ENCODE measurements at places on chromosomes 6 and 20.
A peak's percentile ranks its signal among the peaks of the same experiment; 100 is the strongest.

DNA sequence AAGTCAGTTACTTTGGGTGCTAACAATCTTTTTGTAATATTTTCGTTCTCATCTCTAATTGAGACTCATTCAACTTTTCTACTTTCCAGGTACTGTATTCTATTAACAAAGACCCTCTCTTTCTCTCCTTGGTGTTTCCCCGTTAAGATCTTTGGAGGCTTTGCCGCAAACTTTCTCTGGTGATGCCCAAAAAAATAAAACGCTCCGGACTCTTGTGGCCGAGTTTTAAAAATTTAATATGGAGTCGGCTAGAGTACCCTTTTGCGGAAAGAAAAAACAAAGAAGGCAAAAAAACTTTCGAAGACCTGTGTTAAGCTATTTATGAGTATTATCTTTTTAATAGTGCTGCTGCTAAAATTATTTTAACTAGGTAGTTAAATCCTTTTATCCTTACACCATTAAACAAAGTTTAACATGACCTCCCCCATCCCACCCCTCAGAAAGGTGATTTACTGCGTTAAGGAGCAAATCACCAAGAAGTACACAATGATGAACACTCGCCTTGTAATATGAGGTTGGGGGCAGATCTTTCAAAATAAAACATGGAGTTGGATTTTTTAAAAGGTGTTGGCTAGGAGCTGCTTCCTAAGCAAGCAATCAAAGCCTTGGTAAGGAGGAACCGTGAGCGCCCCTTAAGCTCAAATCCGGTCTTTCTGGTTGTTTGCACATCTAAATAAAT lies 10.0 kb downstream of the SIM1 start:
- DNase-seq: no peak

DNA sequence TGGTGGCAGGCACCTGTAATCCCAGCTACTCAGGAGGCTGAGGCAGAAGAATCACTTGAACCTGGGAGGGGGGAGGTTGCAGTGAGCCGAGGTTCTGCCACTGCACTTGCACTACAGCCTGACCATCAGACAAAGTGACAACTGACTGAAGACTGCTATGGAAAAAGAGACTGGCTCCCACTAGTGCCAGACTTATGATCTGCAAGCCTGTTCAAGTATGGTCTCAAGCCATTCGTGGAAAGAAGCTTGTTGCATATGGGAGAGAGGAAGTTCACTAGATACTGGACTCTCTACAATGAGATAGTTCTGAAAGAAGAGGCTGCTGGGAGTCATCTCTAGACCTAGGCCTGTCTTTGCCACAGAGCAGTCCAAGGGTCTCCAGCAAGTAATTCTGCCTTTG lies 26.7 kb downstream of the MDN1 start:
- DNase-seq: no peak

DNA sequence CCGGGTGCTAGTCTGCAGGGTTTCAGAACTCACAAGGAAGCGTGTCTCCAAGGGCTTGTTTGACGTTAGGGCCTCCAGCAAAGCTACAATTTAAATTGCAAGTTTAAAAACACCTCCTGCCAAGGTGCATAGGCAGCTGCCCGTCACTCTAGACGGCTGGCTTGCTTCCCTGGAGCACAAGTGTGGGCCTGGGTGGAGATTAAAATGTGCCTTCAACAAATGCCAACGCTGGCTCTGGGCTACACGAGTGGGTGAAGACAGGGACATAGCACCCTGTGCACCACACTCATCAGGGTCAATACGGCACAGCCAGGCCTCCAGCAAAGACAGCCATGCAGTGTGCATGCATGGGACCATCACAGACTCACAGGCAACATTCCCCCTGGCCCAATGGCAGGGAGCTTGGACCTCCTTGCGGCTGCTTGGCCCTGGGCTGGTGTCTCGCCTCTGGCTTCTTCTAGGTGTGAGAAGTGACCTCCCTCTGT lies 48.4 kb upstream of the FRMD1 start:
- DNase-seq: no peak

DNA sequence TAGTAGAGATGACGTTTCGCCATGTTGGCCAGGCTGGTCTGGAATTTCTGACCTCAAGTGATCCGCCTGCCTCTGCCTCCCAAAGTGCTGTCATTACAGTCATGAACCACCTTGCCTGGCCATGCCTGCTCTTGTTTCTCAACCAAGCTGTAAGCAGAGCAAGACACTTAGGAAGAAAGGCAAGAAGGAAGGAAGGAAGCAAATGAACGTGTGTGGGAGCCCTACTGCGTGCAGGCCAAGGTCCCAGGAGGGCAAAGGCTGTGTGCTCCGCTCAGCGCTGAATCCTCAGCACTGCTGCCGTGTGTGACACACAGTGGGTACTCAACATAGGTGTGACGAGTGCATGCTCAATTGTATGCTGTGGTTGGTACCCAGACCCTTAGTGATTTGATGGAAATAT lies 47.4 kb downstream of the SULF2 start:
- DNase-seq: no peak

DNA sequence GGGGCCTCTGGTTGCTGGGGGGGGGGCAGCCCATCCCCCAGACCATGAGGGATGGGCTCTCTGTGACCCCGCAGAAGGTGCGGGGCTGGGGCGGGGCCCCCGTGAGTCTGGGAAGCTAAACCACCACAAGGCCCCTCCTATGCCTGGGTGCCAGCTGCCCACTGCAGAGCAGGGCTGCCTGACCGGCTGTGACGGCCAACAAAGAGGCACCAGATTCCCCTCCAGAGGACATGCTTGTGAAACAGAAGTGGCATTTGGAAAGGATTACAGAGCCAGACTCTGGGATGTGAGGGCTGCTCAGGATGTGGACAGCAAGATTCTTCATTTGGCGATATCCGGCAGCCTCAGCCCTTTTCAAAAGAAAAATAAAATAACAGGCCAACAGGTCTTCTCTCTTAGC lies 16.5 kb upstream of the NTSR1 start:
- DNase-seq: no peak

GRCh38 chr6:152828431-152828830 lies 77.8 kb downstream of the VIP start:
- DNase-seq: no peak

DNA sequence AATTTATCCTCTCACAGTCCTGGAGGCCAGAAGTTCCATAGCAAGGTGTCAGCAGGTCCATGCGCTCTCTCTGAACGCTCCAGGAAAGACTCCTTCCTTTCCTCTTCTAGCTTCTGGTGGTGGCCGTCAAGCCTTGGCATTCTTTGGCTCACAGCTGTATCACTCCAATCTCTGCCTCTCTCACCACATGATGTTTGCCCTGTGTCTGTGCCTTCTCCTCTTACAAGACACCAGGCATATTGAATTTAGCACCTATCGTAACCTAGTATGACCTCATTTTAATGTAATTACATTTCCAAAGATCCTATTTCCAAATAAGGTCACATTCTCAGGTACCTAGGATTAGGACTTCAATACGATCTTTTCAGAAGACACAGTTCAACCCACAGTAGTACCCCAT lies 428.5 kb downstream of the CD83 start:
- no peak for DNase-seq

DNA sequence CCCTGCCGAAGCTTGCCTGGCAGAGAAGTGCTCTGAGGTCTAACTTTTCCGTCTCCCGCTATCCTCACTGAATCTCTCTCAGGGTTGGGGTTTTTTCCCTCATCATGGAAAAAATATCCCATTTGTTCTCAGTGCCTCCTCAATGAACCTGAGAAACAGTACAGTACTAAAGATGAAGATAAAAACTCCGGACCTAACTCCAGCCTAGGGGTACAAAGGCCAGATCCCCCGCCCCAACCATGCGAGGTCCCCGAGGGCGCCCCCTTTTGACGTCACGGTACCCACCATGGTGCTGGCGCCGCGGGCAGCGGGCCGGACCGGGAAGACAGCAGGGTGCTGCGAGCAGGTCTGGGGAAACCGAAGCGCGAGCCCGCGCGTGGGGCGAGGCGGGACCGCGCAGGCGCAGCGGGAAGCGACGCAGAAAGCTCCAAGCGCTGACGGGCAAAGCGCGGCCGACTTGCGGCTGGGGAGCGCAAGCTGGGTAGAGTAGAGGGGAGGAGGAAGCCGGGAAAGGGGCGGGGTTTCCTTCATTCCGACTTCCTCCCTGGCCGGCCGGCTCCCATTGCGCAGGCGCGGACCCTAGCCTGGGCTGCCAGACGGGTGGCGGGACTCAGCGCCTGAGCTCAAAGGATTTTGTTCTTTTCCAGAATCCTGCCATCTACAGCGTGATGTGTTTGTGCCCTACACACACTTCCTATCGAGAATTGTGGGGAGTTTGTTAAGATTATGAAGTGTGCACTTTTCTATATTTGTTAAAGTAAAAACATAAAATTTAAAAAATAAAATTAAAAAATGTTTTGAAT lies at the start of gene LSM2:
LSM2 (minus strand) TSS at position 497 of the 803 bp plus-strand sequence; CDS start at position 288, 209 bp downstream.
- DNase-seq: peak; percentile 74

DNA sequence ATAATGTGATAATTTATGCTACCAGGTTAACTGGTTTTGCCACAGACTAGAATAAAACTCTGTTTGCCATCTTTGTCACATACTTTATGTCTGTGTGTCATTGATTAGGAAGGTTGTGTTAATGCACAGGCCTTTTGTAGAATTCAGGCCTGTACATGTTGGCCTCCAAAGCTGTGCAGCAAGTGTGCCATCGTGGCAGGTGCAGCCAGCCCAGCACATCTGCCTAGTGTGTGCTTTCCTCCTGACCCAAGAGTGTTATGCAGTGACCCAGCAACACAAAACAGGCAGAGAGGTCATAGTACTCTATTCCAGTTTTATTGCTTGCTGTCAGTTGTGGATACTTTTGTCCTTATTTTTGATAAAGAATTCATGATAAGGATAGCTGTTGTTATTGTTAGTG lies 3.7 kb downstream of the MAP3K4 start:
- no peak for DNase-seq

- DNase-seq: no peak
These were observed 49.9 kb upstream of the MAFB start for GRCh38 chr20:40738976-40739375.

DNA sequence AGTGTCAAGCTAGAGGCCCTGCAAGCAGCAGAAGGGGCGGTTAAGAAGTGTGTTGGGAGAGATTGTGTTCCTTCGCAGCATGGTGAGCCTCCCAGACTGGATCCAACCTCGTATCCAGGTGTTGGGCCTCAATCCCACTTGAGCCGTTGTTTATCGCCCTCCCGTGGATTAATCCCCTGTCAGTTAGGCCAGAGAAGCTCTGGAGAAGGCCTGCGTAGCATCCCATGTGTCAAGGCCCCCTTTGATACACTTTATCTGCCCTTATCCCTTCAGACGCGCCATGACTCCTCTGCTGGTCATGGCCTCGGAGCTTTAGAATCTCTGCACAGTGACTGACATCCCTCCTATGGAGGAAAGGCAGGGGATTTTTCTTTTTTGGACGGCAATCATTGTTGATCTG lies 181.0 kb downstream of the ZFP64 start:
- no peak for DNase-seq

DNA sequence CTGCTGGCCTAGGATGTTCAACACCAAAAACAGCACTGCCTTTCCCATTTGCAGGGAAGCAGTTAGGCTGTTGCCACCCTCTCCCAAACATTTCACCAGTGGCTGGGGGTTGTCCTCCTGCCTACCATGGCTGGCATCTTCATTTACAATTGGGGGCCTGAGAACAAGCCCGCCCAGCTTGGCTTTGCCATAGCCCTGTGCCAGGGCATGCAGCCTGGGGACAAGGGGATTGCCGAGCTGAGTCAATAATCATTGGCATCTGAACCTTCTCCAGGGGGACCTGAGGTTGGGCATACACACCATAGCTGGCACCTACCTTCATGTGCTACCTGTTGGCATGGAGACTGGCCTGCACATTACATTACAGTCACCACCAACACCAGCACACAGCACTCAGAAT lies 345.1 kb downstream of the KHDRBS2 start:
- no peak for DNase-seq

DNA sequence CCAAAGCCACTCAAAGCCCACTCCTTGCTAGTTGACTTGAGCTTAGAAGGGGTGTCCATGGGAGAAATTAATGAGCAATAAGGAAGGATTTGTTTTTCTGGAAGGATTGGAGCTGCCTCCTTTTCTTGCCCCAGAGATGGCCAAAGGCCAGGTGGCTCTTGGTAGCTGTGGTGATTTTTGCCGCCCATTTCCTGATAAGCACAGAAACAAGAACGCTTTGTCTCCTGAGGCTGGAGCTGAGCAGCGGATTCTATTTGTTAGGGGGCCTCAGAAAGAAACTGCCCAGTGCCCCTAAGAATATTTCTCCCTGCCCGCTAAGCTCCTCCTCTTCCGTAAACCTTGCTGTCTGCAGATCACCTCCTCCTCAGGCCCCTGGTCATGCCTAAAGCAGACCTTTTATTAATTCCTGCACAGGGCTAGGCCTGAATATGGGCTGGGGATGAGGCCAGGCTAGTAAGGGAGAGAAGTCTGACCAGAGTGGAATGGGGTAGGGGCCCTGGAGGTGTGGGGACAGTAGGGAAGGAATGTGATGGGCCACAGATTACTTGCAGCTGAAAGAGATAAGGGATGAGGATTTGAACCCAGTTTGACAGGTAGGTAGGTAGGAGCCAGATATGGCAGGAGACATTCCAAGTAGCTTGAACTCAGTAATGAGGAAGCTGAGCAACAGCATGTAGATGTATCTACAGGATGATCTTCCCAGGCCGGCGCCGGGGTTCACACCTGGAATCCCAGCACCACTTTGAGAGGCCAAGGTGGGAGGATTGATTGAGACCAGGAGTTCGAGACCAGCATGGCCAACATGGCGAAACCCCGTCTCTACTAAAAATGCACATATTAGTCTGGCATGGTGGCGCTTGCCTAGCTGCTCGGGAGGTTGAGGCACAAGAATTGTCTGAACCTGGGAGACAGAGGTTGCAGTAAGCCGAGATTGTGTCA lies 71.2 kb upstream of the NAA20 start:
- no peak for DNase-seq

DNA sequence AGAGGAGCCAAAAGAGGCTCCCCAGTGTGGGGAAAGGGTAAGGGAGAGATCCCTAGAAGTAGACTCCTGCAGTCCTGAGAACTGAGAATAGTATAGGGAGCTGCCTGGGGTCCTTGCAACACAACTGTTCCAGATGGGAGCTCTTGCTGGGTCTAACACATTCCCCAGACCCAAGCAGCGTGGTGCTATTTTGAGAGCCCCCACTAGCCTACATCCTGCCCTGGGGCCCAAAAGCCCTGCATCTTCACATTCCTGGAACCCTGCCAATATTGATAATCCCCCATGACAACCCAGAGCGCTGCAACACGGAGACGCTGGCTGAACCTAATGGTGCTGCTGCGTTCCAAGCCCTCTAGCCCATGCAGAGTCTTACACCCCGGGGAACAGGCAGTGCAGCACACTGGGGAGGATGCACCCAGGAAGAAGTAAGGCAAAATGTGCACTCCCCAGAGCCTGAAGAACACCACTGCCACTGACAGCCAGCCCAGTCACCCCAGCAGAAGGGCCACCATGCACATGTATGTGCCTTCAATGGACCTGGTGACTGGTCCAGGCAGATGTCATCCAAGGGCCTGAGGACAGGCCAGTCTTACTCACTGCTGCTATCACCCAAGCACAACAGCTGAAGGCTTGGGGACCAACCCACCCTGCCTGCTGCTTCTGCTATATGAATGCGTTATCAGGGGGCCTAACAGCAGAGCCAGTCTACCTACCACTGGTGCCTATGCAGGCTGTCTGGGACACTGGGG lies 7.0 kb upstream of the RNF217 start:
- no peak for DNase-seq

GRCh38 chr6:31544676-31545075 lies 1.7 kb downstream of the ATP6V1G2 start:
- no peak for DNase-seq

Data from GM12878 (cell line).